AG04450 (cell line): ENCODE measurements at places on chromosomes 1 and 21. TPM values are rescaled to one million over a fixed set of nuclear protein-coding genes. Genes with fewer than 3 reads are reported as not detected.

TMEM82 gene
- not detected in 2 replicates for polyA plus RNA-seq

GRCh38 chr1:176857632-176858031, 306.9 kb downstream of the ASTN1 start:
- DNase-seq, result no peak

IL12RB2 gene
- not detected in 2 replicates for polyA plus RNA-seq

C1orf94 gene
- polyA plus RNA-seq, result 0.10 and 0.17 TPM in 2 replicates

GRCh38 chr1:236759252-236759859, 35.7 kb upstream of the MTR start:
- peak; percentile 8 for DNase-seq

GRCh38 chr1:210441028-210441427, 112.3 kb downstream of the HHAT start:
- DNase-seq, result no peak

CCDC27 gene
- polyA plus RNA-seq, result not detected in 2 replicates

DNA sequence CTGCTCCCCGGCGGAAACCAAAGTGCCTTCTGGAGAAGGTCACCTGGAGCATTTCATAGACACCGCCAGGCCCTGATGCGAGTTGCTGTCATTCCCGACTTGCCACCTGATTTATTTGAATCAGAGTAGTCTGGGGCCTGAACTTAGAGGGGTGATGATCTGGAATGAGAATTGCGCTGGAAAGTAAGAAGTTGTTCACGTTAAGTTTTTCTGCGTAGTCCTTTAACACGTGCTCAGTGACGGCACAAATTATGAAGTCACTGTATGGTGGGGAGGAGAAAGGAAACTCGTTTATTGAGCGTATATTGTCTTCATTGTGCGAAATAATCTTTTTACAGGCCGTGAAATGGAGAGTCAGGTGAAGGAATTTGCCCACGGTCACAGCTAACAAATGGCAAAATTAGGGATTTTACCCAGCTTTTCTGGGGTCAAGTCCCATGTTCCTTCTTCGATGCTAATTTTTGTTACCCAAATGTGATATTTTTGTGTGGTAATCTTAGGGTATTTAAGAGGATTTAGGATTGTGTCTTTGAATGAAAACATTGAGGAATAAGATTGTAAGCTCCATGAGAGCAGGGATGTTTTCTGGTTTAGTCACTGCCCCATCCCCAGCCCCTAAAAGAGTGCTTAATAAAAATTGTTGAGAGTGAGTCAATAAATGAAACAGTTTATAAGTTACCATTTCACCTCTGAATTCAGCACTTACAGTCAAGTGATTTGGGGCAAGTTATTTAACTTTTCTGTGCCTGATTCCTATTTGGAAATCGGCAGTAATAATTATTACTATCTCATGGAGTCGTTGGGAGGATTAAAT, 46.4 kb upstream of the NBL1 start:
- DNase-seq, result no peak

GRCh38 chr1:36081926-36082485, 1.9 kb upstream of the TEKT2 start:
- DNase-seq, result no peak

CYP4A22 gene
- polyA plus RNA-seq, result not detected in 2 replicates

DNA sequence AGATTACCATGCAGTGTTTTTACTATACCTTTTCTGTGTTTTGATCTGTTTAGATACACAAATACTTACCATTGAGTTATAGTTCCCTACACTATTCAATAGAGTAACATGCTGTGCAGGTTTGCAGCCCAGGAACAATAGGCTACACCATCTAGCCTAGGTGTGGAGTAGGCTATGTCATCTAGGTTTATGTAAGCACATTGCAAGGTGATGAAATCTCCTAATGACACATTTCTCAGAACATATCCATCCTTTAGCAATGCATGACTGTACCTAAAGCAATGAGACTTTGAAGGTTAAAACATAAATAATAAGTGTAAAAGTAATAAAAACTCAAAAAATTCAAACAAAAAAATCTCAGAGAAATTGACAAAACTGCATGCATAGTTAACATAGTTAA, 358.6 kb downstream of the USH2A start:
- DNase-seq, result no peak

DNA sequence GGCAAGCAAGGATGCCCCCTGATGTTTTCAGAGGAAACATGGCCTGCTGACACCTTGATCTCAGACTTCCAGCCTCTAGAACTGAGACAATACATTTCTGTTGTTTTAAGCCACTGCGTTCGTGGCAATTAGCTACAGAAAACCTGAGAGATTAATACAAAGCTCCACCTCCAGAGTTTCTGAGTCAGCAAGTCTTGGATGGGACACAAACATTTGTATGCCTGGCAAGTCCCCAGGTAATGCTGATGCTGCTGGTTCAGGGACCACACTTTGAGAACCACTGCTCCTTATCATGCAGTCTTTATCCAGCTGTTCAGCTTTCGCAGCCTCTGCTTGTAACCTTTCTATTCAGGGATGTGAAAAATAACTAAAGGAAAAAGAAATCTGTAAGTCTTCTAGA, 565.7 kb upstream of the PLXNA2 start:
- DNase-seq, result no peak

DNA sequence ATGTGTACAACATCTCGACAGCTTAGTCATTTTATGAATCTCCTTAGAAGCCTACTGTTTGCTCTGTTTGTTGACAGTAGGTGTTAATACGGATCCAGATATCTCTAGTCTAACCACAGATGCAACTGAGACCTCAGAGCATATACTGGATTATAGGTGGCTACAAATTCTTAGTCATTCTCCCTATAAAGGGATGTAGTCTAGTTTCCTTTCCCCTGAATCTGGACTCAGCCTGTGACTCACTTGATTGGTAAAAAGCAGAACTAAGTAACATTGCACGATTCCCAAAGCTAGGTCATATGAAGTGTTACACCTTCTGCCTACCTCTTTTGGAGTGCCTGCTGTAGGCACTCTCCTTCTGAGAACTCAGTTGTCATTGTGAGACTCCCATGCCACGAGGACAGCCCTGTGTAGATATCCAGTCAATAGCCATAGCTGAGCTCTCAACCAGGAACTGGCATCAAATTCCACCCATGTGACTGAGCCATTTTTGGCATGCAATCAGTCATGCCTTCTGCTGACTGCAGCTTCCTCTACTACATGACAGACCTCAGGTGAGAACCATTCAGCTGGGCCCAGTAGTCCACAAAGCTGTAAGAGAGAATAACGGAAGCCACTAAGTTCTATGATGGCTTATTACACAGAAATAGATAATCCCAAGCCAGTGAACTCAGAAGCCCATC, 135.9 kb upstream of the CHRM3 start:
- no peak for DNase-seq

DNA sequence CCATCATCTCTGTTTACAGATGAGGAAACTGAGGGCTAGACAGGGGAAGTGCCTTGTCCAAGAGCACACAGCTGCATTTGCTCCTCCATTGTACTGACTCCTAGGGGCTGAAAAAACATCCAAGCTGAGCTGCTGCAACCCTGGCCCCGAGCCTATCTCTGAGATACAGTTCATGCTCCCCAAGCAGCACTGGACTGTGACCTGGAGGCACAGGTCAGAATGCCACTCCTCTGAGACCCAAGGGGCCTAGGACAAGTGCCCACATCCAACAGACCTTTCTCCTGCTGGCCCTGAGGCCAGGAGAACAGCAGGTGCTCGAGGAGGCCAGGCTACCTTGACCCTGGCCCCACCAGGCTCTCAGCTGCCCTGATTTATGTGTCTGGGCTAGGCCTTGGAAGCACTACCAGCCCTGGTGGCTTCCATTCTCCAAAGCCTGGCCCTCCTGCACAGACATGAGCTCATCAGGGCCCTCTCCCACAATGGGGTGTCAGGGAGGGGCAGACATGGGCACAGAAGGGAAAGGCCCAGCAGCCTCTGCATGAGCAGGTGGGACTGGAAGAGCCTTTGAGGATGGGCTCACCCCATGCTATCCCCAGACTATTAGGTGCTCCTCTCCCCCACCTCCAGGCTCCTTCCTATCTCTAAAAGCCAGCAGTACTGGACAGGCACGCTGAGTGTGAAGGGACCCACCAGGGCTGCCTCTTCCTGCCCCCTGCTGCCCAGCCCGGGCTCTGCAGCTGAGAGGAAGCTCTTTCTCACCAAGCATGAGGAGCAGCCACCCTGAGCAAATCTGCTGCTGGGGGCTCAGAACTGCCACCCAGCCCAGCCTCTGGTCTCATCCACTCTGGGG, 18.8 kb downstream of the ADGRB2 start:
- no peak for DNase-seq

DNA sequence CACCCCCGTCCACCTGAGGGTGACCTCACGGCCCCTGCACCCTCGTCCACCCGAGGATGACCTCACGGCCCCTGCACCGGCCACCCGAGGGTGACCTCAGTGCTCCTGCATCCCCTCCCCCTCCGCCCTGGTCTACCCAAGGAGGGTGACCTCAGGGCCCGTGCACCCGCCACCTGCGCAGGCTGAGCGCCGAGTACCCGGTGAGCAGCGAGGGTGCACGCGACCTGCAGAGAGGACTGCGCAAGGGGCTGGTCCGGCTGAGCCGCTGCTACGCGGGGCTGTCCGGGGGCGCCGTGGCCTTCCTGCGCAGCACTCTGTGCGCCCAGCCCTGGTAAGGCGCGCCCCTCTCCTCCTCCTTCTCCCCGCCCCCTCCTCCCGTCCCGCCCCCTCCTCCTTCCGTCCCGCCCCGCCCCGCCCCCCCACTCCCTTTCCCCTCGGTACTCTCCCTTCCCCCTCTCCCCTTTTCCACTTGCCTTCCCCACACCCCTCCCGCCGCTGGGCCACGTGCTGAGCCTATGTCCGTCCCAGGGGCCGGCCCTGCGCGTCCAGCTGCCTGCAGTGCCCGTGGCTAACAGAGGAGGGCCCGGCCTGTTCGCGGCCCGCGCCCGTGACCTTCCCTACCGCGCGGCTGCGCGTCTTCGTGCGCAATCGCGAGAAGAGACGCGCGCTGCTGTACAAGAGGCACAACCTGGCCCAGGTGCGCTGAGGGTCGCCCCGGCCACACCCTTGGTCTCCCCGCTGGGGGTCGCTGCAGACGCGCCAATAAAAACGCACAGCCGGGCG, 28.4 kb downstream of the TRIM11 start:
- peak; percentile 57 for DNase-seq

GRCh38 chr21:44006656-44007055, 5.5 kb upstream of the TRAPPC10 start:
- no peak for DNase-seq

DNA sequence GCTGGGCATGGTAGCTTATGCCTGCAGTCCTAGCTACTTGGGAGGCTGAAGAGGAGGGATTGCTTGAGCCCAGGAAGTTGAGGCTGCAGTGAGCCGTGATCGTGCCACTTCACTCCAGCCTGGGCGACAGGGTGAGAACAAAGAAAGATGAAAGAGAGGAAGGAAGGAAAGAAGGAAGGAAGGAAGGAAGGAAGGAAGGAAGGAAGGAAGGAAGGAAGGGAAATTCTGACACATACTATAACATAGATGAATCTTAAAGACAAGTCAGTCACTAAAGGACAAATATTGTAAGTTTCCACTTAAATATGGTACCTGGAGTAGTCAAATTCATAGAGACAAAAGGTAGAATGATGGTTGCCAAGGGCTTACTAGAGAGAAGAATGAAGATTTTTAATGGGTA, 108.0 kb upstream of the CACHD1 start:
- no peak for DNase-seq

DNA sequence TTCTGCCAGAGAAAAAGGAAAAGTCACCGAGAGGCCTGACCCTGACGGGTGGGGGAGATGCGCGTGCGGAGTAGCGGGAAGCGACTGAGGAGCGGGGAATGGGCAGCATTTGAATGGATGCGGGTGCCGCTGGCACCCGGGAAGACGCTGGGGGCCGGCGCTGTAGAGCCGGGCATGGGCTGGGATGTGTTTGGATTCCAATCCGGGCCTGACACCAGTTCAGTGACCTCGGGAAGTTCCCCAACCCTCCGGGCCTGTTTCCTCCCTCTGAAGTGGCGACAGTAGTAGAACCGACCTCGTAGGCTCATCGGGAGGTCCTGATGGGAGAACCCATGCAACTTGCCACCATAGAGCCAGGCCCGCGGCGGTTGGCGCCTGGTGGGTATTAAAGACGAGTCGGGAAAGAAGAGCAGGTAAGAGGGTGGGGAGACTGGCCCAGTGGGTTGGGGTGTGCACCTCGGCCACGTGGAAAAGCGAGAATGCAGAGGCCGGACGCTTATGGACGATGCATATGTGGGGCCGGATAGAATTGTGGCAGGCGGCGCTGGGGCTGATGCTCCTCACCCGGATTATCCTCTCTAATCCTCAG, 642 bp upstream of the SLC16A1 start:
- no peak for DNase-seq

- DNase-seq, result no peak
Measured at GRCh38 chr1:204368996-204369726, 9.4 kb upstream of the PLEKHA6 start.

- DNase-seq, result no peak
Measured at GRCh38 chr1:216766633-216767327, 43.6 kb upstream of the ESRRG start.

ZYG11A gene
- 1.0 and 1.1 TPM in 2 replicates for polyA plus RNA-seq

DNA sequence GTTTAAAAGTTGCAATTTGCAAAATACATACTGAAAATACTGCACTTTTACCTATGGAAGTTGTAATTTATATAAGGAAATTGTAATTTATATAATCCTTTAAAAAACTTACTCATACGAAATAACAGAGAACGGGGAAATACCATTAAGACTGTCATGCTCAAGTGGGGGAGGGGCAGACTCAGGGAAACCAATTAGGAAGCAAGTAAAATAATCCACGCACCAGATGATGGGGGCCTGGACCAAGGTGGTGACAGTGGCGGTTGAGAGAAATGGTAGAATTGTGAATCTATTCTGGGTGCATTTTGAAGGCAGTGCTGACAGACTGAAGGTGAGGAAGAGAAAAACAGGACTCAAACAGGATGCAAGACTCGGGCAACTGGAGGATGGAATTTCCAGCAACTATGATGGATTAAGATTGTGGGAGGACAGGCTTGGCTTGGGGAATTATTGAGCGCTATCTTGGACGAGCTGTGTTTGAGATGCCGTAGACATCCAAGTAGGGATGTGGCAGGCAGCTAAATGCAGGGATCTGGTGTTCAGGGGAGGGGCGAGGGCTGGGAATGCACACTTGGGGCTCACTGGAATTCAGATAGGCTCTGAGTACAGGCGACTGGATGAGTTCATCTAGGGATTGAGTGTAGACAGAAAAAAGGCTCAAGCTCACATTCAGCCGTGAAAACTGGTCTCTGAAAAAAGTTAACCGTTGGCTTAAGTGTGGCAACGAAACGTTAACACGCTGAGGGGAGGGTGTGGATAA, 977 bp downstream of the LCA5L start:
- no peak for DNase-seq

- DNase-seq, result no peak
Measured at GRCh38 chr1:237058470-237058869, 16.5 kb downstream of the RYR2 start.

DNA sequence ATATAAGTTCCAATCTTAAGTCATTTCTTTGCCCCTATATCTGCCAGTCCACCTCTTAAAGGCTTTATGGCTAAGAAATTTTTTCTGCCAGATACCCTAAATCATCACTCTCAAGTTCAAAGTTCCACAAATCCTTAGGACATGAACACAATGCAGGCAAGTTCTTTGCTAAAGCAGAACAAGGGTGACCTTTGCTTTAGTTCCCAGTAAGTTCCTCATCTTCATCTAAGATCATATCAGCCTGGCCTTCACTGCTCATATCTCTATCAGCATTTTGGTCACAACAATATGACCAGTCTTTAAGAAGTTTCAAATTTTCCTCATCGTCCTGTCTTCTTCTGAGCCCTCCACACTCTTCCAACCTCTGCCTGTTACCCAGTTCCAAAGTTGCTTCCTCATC, 402.2 kb upstream of the RUNX1 start:
- no peak for DNase-seq
